ENCODE measurements at places on chromosomes 7 and 10.

DNA sequence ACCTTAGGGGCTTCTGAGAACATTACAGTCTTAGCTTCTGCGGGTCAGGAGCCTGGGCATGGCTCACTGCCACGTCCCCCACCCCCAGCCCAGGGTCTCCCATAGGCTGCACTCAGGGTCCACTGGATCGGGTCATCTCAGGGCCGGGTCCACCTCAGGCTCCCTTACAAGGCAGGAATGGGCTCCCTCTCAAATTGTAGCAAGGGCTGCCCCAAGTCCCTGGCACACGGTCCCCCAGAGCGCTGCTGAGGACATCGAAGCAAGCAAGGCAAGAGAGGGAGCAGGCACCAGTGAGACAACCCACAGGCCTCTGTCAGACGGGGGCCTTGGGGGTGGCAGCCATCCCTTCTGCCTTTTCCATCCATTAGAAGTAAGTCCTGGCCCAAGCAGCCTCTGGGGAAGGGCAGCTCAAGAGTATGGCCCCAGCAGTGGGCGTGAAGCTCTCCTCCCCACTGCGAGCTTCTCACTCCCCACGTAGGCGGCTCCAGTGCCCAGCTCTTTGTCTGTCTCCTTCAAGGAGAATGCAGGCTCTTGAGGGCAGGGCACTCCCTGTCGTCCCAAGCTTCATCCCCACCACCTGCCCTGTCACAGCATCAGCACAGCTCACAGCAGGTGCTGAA lies 18.0 kb upstream of the RET start:
- no peak for DNase-seq

DNA sequence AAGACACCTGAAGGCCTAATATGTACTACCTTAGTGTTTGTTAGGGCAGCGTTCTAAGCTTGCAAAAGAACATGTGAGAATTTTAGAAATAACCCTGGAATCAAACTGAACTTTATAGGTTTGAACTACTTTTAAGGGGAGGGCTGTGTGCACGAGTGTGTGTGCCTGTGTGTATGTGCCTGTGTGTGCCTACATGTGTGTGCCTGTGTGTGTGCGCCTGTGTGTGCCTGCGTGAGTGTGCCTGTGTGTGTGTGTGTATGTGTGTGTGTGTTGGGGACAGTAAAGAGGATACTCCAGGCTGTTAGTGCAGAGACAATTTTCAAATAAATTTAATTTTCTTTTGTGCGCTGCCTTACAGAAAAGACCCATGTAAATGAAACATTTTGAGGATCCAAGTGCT lies 68.1 kb upstream of the WDR11 start:
- no peak for DNase-seq

GRCh38 chr7:54632696-54633095 lies 90.5 kb downstream of the VSTM2A start:
- no peak for DNase-seq

DNA sequence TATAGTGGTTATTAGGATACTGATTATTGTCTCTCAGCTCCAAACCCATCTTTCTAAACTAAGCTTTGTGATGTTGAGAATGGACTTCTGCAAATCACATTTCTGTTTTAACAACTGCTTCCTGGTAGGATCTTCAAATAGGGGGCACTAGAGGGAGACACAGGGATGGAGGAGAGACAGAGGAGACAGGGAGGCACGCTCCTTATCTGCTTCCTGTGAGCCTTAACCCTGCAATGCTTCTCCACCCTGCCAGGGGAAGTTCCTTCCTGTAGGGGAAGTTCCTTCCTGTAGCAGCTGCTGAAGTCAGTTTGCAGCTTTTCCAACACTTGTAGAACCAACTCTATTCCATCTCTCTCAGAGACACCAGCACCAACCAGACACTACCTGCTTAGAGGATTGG lies 847.2 kb downstream of the CCSER2 start:
- DNase-seq = no peak

DNA sequence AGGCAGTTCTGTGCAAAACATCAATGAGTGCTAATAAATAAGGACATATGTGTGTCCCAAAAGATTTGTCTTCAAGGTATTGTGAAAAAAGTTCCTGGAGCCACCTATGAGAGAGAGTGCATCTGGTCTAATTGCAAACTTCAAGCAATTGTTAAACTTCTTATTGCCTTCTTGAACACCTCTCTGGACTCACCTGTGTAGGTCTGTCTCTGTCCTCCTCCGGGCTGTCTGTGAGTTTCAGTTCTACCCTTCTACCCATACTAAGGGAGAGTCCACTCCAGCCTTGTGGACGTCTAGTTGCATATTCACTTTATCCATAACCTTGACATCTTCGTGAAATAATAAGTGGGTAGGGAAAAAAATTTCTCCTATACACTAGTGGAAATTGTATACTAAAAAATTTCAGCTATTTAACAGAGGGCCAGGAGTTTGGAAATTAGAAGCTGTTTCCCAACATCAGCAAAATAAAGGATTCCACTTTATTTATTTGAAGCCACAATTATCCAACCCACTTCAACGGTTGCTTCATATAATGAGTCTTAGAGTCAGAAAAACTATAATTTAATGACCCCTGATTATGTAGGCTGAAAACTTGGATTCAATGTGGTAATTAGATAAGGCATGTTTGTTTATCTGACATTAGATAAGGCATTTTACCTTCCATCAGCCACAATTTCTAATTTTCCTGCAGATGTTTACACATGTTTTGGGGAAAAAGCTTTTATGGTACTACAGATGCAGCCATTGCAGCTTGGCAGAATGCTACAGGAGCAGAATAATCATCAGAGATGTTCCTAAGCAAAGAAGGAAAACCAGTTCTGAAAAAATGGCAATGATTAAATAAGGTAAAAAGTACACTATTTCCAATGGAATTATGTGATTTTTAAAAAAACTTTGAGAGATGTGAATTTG lies 150.8 kb upstream of the FAM3C start:
- DNase-seq = no peak

DNA sequence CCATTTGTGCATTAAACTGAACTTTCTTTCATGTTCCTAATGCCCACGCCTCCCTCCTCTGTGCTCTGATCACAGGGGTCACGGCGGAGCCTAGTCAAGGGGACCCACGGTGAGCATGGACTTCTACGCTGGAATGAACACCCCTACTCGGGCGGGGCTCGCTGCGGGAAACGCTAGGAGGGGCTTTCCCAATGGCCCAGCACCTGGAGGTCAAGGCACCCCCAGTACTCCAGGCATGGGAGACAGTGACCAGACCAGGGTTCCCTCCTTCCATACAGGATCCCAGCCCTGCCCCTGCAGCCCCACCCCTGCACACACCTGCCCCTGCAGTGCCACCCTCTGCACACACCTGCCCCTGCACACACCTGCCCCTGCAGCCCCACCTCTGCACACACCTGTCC lies 27.1 kb upstream of the NKX6-2 start:
- no peak for DNase-seq

- DNase-seq = no peak
Observed at GRCh38 chr7:22200238-22200637, 156.7 kb downstream of the RAPGEF5 start.

DNA sequence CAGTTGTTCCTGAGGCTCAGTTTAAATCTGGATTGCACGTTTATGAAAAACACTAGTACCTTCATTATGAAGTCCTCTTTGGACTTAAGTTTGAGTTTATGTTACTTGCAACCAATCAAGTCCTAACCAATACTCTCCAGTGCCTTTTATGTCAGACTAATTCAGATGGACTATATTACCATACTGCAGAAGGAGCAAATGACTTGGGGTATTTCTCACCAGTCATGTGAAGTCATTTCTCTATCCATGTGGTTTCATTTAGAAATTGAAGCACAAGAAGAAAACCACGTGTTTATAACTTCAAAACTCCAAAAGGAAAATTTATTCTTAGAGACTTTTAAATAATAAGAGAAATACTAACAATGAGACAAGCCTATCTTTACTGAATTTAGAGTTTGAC lies 201.6 kb downstream of the MBL2 start:
- DNase-seq = no peak

- DNase-seq = no peak
Observed at GRCh38 chr7:12158334-12159060, 52.6 kb upstream of the TMEM106B start.

GRCh38 chr7:98562381-98562823 lies 54.7 kb upstream of the NPTX2 start:
- no peak for DNase-seq

- no peak for DNase-seq
Observed at GRCh38 chr7:68748934-68749900, 849.1 kb upstream of the AUTS2 start.

DNA sequence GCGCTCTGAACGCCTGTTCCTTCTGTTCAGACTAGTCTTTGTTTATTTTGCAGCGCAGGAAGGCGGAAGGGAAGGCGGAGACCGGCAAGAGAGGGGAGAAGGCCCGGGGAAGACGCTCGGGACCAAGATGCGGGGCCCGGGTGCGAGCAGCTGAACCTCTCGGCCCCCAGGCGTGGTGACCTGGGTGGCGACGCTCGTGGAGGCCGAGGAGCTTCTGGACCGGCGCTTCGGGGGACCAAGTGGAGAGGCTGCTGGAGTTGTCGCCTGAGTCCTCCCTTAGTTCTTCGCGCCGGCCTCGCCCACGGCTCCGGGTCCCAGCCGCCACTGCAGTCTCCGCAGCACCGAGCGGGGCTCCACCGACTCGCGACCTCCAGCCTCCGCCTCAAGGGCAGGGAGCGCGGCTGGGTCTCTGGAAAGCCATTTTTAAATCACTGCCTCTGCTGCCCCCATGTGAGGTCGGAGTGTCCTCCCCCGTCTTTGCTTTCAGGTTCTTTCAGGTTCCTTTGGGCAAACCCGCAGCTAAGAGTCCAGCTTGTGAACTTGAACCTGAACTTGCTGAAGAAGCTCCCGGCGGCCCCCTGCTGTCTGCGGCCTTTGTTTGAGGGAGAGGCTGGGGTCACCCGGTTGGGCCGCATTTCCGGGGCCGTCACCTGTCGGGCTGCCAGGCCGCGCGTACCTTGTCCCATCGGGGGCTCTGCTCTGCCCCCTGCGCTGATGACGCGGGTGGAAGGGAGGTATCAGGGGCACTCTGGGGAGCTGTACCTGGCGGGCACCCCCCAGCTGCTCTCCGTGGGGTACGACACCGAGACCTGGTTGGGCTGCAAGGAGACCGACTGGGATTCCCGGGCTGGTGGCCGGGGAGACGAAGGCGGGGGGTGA lies 136.0 kb downstream of the KIF20B start:
- no peak for DNase-seq

DNA sequence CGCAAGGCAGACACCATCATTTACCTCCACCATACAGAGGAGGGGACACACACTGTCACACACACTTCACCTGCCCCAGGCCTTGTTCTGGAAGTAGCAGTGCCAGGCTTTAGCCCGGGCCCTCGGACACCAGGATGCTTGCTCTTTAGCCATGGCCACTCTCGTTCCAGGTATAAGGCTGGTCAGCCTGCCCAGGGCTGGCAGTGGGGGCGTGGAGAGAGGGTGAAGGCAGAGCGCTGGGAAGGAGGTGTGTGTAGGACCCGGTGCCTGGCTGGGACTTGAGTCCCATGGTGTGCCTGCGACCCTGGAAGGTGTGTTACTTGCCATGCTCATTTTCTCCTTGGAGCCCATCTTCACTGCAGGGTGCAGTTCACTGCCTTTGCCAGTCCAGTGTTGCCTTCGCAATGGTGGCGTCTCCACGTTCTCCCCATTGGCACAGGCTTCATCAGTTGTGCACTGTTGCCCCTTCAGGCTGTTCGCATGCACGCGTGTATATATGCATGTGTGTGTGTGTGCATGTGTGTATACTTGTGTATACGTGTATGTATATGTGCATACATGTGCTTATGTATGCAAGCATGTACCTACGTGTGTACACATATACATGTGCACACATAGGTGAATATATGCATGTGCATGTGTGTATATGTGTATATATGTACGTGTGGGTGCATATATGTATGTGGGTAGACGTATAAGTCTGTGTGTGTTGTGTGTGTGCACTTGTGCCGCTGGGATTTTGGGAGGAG lies 153.4 kb downstream of the CAMK1D start:
- no peak for DNase-seq

DNA sequence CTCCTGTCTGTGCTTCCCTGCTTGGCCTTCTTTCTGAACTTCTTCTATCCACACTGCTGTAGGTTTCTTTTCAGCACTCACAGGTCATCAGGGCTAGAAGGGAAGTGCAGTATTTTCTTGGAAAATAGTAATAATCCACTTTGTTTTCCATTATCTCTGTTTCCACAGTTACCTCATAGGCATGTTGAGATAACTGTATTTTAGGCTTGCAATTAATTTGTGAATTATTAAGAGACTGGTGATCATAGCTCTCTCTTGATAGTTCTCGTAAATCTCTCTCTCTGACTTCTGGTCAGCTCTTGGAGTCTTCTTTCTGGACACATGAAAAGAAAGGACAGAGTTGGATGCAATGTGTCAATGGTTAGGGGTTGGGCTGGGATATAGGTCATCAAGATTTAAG lies 243.6 kb upstream of the IGFBP3 start:
- no peak for DNase-seq

All from stimulated activated CD4-positive, alpha-beta T cell treated with anti-CD3 and anti-CD28 coated beads, Interleukin-15, amount 100 ng/mL, for 48 hours (primary cell).